Lower lobe of right lung (tissue), 2 donors: ENCODE measurements at places on chromosomes 7 and 10. TPM values are rescaled to one million over a fixed set of nuclear protein-coding genes. Genes with fewer than 3 reads are reported as not detected.

Gene PLXNA4
- total RNA-seq, result 4.3 TPM

Gene CHRM2
- 2.8 TPM for total RNA-seq

Gene ZNF746
- total RNA-seq, result 20.6 TPM

Gene PPP1R17
- total RNA-seq, result not detected

Gene CRYGN
- total RNA-seq, result not detected

DNA sequence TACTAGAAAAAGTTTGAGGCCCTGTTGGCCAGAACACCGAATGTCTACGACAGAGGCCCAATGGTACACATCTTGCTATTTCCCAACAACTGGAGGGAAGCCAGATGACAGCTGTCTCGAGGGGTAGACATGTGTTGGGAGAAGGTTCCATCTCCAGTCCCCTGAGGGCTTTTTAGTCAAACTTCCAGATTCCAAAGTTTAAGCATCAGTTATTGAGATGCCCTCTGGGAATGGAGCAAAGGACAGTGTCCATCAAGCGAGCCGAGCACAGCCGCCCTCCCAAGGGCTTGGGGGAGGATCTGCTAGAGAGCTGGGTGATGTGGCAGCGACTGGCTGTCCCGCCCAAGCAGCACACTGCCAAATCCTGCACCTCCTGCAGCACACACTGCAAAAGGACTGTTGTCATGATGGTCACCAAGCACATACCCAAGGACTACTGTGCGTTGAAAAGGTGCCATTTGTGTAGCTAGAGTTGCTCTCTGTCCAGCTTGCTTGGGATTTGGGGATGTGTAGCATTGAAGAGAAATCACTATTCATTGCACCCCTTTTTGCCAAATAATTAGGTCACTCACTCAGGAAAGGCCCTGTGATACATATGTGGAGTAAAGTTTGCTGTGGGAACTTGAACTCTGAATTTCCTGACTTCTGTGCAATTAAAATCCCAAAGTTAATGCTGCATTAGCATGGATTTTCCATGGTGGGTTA lies 164.6 kb downstream of the TRIL start:
- DNase-seq, result no peak
- no peak overlapping the region for H3K4me3 ChIP-seq
- no peaks in the 10 kb centered on the region for H3K27me3 ChIP-seq
- H3K27ac ChIP-seq, result no peak overlapping the region

GRCh38 chr7:104628017-104628416 lies 299.6 kb downstream of the LHFPL3 start:
- H3K27me3 ChIP-seq, result no peaks in the 10 kb centered on the region
- H3K4me1 ChIP-seq, result no peaks in the 10 kb centered on the region
- H3K4me3 ChIP-seq, result no peak overlapping the region
- H3K27ac ChIP-seq, result no peak overlapping the region
- no peak for DNase-seq

Gene RPP30
- 28.2 TPM for total RNA-seq

DNA sequence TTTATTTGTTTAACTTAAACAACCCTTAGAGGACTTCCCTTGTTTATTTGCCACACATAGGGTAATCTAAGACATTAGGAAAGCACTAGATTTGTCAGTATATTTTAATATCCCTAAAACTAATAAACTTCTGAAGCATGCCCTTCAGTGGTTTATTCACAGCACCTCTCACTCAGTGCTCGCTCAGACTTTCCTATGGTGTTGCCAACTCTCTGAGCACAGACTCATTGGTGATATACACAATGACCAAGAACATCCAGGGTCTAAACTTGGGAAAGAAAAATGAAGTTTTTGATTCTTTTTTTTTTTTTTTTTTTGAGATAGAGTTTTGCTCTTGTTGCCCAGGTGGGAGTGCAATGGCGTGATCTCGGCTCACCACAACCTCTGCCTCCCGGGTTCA lies 82.2 kb downstream of the RAB11FIP2 start:
- H3K27ac ChIP-seq, result no peak overlapping the region
- H3K27me3 ChIP-seq, result no peaks in the 10 kb centered on the region
- no peaks in the 10 kb centered on the region for H3K36me3 ChIP-seq
- H3K4me1 ChIP-seq, result no peaks in the 10 kb centered on the region

DNA sequence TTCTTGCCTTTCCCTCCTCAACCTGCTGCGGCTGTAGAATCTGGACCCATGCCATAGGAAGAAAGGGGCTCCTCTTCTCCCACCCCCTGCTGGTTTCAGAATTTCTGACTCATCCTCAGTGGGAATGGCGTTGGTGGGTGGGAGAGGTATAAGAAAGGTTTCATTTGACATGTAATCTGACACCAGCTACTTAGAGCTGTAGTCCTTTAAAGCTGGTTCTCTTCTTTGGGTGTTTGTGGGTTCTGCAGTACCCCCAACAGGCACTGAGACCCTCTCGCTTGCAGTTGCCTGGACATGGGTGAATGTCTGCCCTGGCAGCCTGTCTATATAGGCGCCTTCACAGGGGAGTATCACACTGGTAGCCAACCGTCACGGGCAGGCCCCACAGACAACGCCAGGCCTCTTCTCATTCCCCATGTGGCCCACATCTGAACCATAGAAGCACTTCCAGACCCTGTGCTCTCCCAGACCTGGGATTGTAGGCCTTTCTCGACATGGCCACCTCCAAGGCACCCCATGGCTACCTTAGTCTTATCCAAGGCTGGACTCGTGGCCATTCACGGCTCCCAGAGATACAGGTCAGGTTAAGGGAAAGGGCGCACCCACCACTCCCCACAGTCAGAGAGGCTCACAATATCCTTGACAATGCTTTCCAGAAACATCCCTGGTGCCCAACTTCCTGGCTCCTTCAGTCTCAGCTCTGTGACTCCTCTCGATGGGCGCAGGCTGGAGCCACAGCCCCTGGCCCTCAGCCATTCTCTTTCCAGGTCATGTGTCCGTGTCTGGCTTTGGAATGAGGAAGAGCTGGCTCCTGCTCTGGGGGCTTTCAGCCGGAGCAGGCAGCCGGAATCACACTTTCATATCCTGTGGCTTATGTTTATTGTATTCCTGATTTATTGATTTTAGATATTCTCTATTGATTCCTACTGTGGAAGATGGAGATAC lies 17.5 kb downstream of the ZNF862 start:
- no peak overlapping the region for H3K27ac ChIP-seq
- H3K4me1 ChIP-seq, result peaks cover 4% of the 10 kb centered on the region
- no peaks in the 10 kb centered on the region for H3K27me3 ChIP-seq

Gene FAM241B
- 5.0 TPM for total RNA-seq

Gene CCDC172
- total RNA-seq, result not detected

Gene TMEM213
- total RNA-seq, result 1.9 TPM

- H3K36me3 ChIP-seq, result no peaks in the 10 kb centered on the region
- H3K27ac ChIP-seq, result no peak overlapping the region
- DNase-seq, result peak; percentile 32
- peaks cover 38% of the 10 kb centered on the region for H3K27me3 ChIP-seq
- H3K4me1 ChIP-seq, result peaks cover 5% of the 10 kb centered on the region
These were observed 35.3 kb downstream of the RASGEF1A start for GRCh38 chr10:43231523-43232078.

DNA sequence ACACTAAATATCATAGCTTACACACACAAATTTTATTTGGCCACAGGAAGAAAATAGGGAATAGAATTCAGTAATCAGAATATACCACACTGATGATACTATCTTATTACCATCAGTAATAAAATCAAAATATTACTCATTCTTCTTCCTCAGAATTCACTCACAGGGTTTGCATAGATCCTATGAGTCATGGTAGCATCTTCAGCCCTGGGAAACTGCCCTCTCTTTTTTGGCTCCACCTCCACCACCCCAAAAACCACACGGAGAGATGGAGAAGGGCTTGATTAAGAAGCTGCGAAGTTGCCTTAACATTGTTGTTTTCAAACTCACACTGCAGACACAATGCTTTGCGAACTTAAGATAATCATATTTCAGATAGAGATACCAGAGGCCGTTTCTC lies 154.1 kb upstream of the AHR start:
- H3K27ac ChIP-seq, result no peak overlapping the region
- no peak overlapping the region for H3K4me3 ChIP-seq
- DNase-seq, result no peak

- peaks cover 97% of the 10 kb centered on the region for H3K4me1 ChIP-seq
- no peak for DNase-seq
- peak overlapping the region; percentile 74 for H3K27ac ChIP-seq
These were observed 44.5 kb upstream of the TRIM8 start for GRCh38 chr10:102599565-102600327.

DNA sequence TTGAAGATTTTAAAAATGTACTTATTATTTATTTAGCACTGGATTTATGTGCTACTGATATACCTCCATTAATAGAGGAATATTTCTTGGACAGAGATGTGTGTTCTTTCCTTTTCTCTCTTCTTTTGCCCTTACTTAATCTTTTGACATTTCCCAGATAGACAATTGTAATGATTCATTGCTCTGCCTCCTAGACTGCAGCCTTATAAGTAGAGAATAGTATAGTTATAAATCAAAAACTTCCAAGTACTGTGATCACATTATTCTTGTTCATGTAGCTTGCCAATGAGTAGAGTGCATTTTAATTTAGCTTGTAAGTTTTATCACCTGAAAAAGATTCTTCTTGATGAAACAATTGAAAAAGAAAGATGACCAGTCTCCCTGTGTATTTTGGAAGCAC lies 47.6 kb downstream of the CASD1 start:
- peaks cover 35% of the 10 kb centered on the region for H3K36me3 ChIP-seq
- H3K27me3 ChIP-seq, result no peaks in the 10 kb centered on the region
- H3K4me3 ChIP-seq, result no peak overlapping the region
- no peak overlapping the region for H3K27ac ChIP-seq

GRCh38 chr7:104956753-104957450 lies 57.1 kb upstream of the KMT2E start:
- no peak for DNase-seq
- no peaks in the 10 kb centered on the region for H3K27me3 ChIP-seq
- no peaks in the 10 kb centered on the region for H3K36me3 ChIP-seq

DNA sequence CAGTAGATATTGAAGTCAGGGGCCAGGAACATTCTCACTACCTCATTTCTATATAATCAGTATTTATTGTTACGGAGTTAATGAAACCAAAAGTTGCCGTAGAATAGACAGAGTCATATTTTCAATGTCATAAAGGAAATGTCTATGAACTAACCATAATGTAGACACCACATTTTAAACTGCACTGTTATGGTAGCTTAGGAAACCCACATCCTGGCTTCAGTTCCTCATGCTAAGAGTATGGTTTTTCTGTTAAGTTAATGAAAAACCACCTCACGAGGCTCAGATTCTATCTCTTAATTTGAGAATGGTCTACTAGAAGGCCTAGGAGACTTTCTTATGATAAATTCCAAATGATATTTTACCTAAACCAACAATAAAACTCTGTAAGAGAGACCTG lies 166.5 kb downstream of the TMEM26 start:
- no peak overlapping the region for H3K27ac ChIP-seq
- no peaks in the 10 kb centered on the region for H3K27me3 ChIP-seq
- H3K4me3 ChIP-seq, result no peak overlapping the region
- H3K36me3 ChIP-seq, result no peaks in the 10 kb centered on the region

GRCh38 chr10:122702275-122702674 lies 2.6 kb upstream of the C10orf120 start:
- no peaks in the 10 kb centered on the region for H3K4me1 ChIP-seq
- H3K27ac ChIP-seq, result no peak overlapping the region
- H3K27me3 ChIP-seq, result no peaks in the 10 kb centered on the region

GRCh38 chr10:50152792-50153272 lies 85.1 kb downstream of the WASHC2A start:
- DNase-seq, result peak; percentile 52
- no peaks in the 10 kb centered on the region for H3K4me1 ChIP-seq
- H3K36me3 ChIP-seq, result no peaks in the 10 kb centered on the region

DNA sequence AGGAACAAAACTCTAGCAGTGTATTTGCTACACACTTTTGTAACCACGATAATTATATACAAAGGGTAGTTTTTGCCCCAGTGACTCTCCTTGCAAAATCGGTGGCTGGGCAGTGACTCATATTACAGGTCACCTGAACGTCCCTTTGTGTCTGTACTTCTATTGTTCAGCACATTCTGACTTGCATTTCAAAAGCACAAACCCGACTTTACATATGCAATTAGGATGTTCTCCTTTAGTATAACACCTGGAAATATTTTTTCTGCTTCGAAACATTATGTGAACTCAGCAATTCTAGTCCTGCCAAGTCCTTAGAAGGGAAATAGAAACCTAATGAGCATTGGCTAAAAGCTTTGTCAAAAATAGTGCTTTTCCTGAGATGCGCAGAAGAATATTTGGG lies 6.0 kb downstream of the PRR15 start:
- no peak overlapping the region for H3K4me3 ChIP-seq
- H3K36me3 ChIP-seq, result no peaks in the 10 kb centered on the region
- no peak overlapping the region for H3K27ac ChIP-seq
- no peak for DNase-seq
- peaks cover 27% of the 10 kb centered on the region for H3K4me1 ChIP-seq

DNA sequence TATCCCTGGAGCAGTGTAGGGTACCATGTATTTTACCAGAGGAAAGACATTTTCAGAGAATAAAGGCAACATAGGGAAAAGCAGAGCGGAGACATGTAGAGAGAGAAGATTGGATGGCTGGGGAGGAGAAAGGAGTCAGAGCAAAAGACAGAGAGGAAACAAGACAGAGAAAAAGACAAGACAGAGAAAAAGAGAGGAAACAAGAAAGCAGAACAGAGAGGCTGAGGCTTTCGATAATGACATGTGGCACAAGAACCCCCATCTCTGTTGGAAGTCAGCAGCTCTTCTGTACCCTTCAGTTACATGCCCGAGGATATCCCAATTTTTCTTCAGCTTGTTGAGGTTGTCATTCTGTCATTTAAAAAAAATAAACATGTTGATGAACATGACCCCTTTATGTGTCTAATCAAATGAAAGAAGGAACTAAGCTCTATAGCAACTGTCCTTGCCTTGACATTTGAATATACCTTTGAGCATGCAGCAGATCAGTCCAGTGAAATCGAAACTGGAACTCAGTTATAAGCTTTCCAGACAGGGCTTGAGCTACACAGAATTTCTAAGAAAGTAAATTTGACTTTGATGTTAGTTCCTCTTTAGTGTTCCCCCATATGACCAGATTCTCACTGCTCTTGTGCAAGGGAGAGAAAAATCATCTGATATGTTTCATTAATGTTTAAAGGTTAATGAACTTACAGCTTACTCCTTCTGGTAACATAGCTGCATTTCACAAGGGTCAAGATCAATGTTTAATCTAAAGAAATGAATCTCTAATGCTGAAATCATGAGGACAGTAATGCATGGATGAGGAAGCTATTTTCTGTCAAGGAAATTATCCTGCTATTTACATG lies 75.1 kb upstream of the SP4 start:
- peak overlapping the region; percentile 6 for H3K27ac ChIP-seq
- no peaks in the 10 kb centered on the region for H3K36me3 ChIP-seq
- H3K27me3 ChIP-seq, result no peaks in the 10 kb centered on the region
- no peak overlapping the region for H3K4me3 ChIP-seq

- H3K27me3 ChIP-seq, result no peaks in the 10 kb centered on the region
- no peaks in the 10 kb centered on the region for H3K4me1 ChIP-seq
- H3K36me3 ChIP-seq, result no peaks in the 10 kb centered on the region
- no peak overlapping the region for H3K4me3 ChIP-seq
- no peak overlapping the region for H3K27ac ChIP-seq
- no peak for DNase-seq
These were observed 609.7 kb downstream of the INHBA start for GRCh38 chr7:41093141-41093540.
